NCI-H146 (cell line): ENCODE measurements at places on chromosomes 6 and 20.

DNA sequence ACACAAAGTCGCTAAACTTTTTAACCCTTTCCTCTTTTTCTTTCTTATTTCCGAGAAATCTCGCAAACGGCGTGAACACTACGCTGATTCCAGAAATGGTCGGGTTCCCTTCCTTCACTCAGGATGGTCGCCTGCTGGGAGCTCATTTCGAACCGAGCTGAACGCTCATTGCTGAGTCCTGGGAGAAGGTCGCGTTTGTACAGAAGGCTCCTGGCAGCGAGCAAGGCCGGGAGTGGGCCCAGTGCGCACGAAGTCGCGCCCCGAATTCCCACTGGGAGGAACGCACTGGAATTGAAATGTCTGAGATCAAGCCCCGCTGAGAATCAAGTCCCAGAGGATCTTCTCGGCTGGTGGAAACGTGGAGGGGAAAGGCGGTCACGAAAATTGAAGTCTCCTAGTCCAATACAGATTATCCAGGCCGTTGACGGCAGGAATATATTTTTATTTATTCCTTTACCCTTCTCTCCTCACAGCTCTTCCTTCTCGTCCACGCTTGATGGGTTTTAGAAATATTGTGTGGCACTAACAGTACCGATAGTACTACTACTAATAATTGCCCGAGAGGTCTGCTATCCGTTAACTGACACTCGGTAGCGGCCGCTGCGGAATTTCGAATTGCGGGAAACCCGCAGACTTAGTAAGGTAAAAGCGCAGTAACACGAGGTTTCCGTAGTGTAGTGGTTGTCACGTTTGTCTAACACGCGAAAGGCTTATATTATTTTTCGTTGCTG is 207.2 kb upstream of the ZNF184 start:
- DNase-seq: no peak

- no peak for DNase-seq
Measured at GRCh38 chr6:122449069-122449468, 22.5 kb downstream of the SERINC1 start.

- no peak for DNase-seq
Measured at GRCh38 chr6:90062667-90063066, 168.4 kb downstream of the GJA10 start.

DNA sequence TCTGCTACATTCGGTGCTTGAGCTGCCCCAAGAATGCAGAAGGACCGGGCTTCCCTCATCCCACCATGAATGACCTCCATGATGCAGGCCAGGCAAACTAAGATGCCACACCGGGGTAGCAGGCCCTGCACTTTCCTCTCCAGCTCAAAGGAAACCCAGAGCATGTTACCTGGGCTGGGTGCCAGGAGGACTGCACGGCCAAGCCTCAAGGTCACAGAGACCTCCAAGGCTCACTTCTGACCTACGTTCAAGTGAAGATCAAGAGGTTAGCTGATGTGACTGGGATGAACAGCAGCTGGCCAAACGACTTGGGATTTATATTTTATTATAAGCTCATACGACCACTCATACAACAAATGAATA is 501.8 kb downstream of the CD83 start:
- no peak for DNase-seq

DNA sequence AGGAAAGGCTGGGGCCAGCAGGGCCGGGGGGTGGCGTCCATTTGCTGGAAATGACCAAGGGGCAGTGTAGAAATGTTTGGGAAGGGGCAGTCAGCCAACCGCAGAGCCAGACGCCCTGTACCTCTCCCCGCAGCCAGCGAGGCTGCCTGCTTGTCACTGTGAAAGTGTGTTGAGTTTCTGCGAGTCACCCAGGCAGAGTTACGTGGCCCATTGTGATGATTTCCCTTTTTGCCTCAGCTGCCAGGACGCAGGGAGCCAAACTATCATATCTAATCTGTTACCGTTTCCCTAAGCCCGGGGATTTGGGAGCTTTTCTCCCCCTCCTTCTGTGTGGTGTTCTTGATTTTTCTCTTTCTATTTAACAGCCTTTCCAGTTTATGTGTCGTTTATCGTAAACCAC is 67.9 kb upstream of the STX16 start:
- DNase-seq: no peak

DNA sequence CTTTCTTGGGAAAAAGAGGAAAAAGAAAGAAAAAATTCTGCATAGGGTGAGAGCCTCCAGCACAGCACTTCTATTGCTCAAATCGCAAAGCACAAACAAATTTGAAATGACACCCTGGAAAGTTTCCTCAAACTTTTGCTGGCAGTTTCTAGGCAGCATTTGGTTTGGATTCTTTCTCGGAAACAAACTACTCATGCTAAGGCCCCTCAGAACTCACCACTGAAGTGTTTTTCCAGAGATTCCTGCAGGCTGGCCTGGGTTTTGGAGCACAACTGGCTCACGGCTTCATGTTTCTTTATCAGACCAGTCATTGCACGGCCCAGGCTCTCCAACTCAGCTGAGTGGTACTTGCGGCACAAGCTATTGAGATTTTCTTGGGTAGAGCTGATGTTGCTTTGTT is 237.8 kb downstream of the SYNE1 start:
- DNase-seq: no peak

DNA sequence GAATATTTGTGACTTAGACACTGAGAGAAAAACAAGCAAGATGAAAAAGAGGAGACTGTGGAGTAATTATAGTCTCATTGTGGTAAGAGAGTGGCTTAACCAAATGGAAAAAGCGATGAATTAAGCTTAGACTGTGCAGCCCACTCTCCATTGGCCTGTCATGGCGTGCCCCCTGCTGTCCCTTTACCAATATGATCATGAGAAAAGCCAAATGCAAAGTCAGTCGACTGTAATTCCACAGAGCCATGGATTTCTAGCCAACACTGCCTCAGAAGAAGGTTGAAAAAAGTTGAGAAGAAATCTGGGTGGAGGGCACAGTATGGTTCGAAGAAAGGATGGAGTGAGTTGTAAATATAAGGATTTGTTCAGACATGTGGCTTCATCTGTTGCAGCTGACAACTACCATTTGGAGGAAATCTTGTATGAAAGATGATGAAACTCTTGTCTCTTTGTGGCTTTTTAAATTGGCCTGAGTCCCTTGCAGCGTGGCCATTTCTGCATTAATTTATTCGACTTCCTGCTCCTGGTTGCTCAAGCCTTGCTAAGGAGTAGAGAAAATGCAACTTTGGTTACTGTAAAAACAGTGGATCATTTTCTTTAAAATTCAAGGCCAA is 251.4 kb downstream of the DOK5 start:
- DNase-seq: no peak

- DNase-seq: no peak
Measured at GRCh38 chr6:105849746-105850145, 236.4 kb upstream of the PRDM1 start.

DNA sequence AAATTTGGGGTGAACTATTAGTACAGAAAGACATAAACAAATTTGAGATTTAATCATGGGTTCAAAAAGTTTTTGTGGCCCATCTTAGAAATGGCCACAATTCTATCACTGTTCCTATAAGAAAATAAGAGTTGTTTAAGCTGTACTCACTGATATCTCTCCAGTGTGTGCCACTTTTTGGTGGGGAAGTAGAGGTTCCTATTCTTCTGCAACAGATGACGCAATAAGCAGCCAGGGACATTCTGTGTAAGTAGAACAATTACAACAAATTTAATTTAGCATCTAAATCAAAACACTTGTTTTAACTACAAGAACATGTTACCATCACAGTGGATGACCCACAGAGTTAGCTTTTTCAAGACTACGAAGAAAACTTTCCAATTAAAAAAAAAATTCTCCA is 9.9 kb downstream of the SERAC1 start:
- no peak for DNase-seq

- DNase-seq: no peak
Measured at GRCh38 chr6:32604434-32604877, 14.8 kb upstream of the HLA-DRB1 start.

- DNase-seq: no peak
Measured at GRCh38 chr6:142331075-142331551, 29.3 kb downstream of the ADGRG6 start.

DNA sequence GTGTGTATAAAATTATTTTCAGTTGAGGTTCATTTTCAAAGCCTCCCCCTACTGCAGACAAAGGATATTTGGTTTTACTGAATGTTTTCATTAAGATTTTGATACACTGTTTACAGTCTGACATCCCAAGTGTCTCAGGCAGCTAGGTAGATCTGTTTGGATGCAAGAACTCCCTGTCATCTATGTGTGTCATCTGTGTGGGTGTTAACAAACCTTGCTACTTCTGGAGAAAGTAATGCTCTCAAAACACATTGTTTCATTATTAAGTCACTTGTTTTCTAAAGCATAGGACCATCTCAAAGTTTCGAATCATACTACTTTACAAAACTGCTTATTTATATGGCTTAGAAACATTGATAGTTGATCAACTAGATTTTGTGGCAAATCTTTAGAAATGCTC is 114.5 kb upstream of the TMEM170B start:
- no peak for DNase-seq

GRCh38 chr6:10414756-10415616 is at the start of gene TFAP2A:
Gene TFAP2A, minus strand, starts transcription at chr6:10415074. Its CDS starts 83 bp downstream, at chr6:10414991.
- peak; percentile 30 for DNase-seq

DNA sequence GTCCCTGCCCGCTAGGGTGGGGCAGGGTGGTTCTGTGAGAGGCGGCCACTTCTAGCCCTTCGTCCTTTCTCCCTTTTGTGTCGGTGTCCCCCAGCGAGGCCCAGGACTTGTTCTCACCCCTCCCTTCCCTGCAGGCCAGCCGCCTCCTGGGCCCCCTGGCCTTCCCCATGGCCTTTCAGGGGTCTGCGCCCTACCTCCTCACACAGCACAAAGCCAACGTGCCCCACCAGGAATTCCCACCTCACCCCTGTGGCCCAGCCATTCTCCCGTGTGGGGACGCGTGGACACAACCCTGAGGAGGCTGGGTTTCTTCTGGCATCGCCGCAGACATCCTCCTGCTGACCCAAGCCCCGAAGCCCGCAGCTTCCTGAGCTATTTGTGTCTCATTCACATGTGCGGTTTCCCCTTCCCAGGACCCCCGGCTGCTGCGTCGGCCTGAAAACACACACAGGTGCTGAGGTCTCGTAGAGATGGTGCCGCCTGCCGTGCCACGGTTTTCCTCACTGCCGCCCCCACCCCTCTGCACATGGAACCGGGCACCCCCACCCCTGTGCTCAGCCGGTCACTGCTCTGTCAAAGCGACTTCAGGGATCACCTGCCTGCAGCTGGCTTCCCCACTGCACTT is 375.8 kb downstream of the CDH4 start:
- no peak for DNase-seq

DNA sequence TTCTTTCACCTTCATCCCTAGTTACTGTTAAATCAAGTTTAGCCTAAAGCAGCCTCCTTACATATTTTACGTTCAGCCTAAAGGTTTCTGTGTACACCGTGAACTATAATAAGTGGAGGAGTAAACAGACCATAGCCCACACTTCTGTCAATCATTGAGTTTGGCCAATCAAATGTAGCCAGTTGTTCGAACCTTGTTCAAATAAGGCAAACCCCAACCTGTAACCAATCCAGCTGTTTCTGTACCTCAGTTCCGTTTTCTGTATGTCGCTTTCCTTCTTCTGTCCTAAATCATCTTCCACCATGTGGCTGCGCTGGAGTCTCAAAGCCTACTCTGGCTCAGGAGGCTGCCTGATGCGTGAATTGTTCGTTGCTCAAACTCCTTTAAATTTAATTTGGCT is 1.8 kb upstream of the FBXO30 start:
- no peak for DNase-seq
